Astrocyte of the spinal cord (primary cell): ENCODE measurements at places on chromosomes 3 and 15.

DNA sequence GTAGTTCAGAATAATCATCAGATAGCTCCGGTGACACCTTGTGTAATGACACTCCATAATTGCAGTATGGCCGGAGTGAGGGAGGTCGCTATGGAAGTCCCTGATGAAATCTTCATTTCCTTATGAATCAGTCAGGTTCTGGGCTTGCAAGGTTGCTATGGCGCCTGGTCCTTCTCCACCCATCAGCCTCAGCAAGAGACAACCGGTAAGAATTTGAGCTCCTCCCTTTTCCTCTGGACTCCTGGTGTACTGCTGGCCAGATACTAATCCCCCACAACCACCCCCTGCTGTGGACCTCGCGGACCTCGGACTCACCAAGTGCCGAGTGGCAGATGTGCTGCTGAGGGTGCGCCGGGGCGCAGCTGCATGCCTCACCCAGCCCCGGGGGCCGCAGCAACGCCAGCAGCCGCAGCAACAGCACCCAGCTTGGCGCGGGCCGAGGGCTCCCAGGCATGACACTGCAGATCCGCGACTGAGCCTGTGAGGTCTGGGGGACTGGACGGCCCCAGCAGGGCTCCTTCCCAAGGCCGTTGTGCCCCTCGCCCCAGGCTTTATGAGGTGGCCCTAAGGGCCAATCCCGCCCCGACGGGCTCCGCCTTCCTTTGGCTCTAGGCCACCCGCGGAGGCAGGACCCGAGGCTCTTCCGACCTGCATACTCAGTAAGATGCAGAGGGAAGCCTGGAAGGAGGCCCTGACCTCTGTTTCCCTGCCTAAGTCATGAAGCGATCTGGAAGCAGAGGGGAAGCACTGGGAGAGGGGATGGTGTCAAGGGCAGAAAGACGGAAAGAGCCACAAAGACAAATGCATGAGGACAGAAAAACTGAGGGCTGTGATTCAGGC is at the start of gene TIMP4:
Gene TIMP4 (minus strand): TSS at position 526 of the 840 bp plus-strand sequence. CDS start 72 bp downstream, at position 454.
- peak; percentile 62 for DNase-seq

DNA sequence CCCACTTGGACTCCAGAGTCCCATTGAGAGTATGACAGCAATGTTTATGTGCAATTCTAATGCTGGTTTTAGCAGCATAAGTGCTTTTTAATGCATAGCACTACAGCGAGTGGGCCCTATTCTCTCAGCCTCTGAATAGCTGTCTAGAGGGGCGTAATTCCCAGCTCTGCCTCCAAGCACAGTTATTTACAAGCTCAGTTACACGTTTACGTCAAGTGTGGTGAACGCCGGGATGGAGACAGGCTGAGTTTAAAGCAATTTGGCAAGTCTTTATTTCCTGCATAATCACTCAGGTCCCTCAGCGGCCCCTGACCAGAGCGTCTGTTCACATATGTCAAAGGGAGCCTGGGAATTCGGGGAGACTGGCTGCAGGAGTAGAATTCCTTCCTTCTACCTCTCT is 43.9 kb downstream of the SOX14 start:
- DNase-seq: no peak

DNA sequence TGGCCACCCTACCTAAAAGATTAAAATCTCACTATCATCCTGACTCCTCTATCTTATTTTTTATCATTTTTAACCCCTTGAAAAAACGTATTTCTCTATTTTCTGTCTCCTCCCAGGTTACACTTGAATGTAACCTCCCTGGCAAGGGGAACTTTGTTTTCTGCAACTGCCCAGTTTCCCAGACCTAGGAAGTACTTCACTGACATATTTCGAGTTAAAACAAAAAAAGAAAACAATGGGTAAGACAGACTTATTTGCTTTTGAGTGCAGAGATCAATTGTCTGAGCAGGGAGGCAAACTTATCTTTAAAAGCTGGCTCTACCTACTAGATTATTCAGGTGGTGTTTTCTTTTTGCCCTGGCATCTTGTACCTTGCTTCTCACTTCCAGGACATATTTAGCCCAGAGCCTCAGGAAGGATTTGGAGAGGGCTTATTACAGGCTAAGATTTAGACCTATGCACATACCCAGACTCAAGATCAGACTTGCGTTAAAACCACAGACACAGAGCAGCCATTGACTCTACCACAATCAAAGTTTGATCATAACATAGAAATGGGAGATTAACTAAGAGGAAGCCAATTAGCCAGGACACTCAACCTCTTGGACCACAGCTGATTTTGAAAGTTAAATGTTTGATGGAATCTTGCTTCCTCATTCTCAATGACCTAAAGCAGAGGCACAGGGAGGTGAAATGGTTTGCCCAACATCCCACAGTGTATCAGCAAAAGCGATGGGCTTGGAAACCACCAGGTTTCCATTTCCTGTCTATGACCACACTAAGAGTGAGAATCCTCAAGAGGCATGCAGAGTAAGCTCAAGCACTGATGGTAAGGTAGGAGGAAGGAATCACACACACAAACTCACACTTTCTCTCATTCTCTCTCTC is 169.5 kb upstream of the THBS1 start:
- no peak for DNase-seq

DNA sequence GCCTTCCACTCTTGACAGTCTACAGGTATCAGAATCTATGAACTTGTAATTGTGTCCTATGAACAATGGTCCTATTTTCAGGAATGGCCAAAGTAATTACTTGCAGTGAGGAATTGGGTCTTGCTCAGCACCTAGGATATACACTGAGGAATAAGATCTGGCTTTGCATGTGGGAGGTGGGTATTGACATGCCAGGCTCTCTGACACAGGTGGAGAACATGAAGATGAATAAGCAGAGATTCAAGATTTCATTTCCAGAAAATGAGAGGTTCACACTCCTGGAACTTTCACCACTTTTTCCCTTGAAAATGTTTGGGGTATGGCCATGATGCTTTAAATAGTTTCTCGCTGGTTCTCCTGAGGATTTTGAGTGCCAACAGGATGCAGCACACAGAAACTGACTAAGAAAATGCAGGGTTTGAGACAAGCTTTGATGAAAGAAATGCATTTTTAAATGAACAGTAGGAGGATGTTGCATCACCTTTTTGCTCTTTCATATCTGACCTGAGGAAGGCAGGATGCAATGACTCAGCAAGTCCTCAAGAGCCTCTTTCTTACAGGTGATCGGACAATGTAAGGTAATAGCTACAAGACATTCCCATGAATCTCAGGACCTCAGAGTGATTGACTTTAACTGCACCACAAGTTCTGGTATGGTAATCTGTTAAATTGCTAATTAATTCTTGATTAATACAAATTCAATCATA is 3.7 kb downstream of the HRG start:
- no peak for DNase-seq

DNA sequence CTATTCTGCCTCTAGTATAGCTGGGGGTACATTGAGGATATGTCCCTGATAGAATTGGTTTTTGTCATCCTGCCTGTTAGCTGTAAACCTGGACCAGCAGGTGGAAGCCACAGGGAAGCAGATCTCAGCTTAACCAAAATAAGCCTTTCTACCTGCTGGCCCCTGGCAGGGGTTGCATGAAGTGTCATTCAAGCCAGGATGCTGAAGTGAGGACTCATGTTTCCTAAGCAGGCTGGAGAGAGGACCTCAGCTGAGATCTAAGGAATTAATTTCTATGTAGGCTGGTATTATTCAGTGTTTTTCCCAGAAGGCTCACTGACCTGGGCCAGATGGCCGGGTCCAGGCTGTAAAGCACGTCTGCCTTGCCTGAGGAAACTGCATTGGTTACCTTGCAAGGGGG is 128.9 kb downstream of the MEGF11 start:
- no peak for DNase-seq

DNA sequence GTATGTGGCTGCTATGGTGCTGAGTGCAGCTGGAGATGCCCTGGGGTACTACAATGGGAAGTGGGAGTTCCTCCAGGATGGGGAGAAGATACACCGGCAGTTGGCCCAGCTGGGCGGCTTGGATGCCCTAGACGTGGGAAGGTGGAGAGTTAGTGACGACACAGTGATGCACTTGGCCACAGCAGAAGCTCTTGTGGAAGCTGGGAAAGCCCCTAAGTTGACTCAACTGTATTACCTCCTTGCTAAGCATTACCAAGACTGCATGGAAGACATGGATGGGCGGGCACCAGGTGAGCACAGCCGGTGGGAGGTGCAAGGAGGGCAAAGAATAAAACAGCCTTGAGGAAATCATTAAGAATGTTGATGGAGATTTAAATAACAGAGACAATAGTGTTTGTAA is 2.9 kb downstream of the ADPRH start:
- no peak for DNase-seq

- no peak for DNase-seq
Measured at GRCh38 chr3:24401090-24401810, 93.4 kb downstream of the THRB start.

- DNase-seq: no peak
Measured at GRCh38 chr3:196662711-196663571, 23.4 kb downstream of the NRROS start.

GRCh38 chr3:27976933-27977332 is 254.8 kb upstream of the EOMES start:
- DNase-seq: no peak

- DNase-seq: peak; percentile 44
Measured at GRCh38 chr15:48544778-48545177, 100.7 kb downstream of the FBN1 start.

DNA sequence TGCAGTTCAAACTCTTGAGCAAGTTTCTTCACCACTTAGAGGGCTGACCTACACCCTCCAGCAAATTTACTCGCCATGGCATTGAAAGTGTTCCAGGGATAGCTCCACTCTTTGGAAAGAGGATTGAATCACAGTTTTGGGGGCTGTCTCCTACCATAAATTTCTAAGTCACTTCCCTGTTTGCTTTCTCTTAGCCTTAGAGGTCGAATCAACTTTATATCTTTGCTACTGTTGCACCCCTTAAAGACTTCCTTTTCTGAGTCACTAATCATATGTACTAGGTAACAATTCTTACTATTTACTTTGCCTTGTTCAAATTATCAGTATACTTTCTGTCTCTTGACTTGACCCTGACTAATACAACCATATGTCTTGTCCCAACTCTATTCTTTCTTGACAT is 1151.8 kb upstream of the ALCAM start:
- DNase-seq: no peak

DNA sequence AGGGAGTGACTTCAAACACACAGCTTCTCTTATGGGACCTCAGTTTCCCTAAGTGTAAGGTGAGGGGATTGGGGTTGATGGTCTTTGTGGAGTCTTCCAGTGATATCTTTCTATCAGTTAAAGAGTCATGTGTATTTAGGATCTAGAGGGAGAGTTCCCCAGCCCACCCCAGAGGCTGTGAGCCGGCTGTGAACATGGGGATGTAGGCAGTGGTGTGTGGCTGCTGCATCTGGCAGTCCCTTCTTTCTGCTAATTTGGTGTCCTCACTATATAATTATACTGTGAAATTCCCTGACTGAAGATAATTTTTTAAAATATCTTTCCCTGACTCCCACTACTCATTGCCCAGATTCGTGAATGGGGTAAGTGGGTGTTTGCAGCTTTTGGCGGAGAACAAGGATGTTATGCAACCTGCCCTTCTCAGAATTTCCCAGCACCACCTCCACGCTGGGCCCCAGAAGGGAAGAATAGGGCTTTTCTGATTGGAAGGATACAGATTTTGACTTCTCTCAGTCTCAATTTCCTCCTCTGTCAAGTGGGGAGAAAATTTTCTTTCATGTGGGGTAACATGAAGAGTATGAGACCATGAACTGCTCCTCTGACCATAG is 79.0 kb upstream of the RASGRF1 start:
- no peak for DNase-seq

DNA sequence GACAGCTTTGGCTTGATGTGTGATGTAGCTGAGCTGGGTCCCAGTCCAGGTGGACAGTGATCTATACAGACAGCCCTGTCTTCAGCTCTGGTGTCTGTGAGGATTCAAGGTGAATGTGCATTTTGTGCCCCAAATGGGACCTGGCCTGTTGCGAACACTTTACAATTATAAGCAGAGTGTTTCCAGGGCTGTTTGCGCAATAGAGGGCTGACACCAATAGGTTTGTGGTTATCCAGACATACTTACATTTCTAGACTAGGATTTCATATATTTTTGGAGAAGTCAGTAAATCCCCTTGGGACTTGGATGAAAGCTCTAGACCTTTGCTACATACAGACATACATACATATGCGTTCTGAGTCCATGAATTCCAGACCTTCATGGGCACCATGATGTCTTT is 4.2 kb upstream of the TATDN2 start:
- DNase-seq: no peak

DNA sequence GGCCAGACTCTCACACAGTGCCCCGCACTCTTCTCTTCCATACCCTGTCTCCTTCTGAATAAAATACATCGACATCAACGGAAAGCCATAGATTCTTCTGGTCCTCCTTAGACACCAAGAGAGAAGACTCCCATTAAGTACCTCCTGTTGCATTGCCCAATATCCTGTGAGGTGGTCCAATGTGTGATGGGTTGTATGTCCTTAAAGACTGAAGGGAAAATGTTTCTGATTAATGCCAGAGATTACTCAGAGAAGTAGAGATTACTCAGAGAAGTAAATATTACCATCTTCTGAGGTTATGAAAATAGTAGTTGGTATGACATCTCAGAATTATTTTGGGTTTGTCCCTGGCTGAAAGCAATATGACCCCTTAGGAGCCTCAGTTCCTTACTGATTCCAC is 60.8 kb upstream of the GALNT15 start:
- DNase-seq: peak; percentile 58

DNA sequence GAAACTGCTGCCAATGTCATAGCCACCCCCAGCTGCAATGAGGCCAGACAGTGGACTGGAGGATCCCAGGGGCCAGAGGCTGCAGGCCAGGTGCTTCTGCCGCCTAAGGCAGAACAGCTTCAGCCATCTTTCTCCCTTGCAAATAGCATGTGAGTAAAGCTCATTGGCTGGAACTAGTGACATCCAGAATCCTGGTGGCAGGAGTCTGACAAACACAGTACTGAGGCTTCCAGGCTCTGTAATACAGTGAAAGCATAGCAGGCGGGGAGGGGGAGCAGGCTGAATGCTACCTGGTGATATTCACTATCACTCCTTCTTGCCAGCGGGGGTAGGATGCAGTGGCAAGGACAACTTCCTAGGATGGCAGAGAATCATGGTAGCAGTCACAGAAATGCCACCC is 36.5 kb upstream of the TBC1D21 start:
- no peak for DNase-seq

DNA sequence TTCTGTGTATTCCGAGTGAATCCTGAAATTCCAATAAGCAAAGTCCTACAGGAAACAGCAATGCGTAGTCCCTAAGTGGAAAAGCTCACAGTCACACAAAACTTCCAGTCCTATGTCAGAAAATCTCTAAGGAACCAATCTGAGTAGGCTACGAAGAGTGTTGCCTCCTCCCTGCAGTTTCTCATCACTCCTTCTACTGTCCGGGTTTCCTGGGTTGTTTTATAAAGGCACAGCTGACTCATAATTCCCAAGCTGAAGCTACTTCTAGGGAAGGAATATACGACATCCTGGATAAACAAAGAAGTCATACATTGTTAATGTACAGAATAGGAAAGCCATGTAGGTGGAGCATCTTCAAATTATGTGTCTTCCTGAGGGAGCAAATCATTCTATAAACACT is 65.7 kb upstream of the RGMA start:
- DNase-seq: no peak

DNA sequence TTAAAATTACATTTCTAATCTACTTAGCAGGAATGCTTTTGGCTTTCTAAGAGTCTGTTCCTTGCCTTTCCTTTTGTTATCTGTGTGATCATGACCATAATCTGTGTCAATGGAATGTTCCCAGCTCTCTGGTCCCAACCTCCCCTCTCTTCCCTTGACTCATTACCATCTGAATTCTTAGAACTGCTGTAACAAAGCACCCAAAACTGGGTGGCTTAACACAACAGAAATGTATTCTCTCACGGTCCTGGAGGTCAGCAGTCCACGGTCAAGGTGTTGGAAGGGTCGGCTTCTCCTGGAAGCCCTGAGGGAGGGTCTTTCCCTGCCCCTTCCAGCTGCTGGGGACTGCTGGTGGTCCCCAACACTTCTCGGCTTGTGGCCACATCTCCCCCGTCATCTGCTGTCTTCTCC is 81.1 kb downstream of the LRRK1 start:
- DNase-seq: peak; percentile 23
